ENCODE measurements at places on chromosomes 4 and X.
A peak's percentile ranks its signal among the peaks of the same experiment; 100 is the strongest.

GRCh38 chr4:152408514-152409327 is 127.2 kb downstream of the FBXW7 start:
- DNase-seq, result no peak

- no peak for DNase-seq
These were observed 38.3 kb downstream of the NOCT start for GRCh38 chr4:139053909-139054308.

DNA sequence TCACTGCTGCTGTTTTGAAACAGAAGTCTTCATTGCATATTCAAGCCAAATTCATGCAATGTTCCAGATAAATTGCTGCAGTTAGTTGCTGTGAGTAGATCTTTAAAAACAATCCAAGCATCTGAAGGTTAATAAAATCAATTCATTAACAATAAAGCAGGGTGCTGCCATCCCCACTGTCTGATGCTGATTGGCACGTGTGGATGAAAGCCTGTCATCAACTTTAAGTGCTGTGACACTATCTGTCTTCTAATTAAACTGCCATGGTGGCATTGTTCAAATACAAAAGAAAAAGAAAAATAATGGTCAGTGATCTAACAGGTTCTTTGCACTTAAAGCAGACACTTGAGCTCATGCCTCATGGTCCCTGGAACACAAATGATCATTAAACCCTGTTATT is 63.0 kb upstream of the MND1 start:
- DNase-seq, result no peak

DNA sequence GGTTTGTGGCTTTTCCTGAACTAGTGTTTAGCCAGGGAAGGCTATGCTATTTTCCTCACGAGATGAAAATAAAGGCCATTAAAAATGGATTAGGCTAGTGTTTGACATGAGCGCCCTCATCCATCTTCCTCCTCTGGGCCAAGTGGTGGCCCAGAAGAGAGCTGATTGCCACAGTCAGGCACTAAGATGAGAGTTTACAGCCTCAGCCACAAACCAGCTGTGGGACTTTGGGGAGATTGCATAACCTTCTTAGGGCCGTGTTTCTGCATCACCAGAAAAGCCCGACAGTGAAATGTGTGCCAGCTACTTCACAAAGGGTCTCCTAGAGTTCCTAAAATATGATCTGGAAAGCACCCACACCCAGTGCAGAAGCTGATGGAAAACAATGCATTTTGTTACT is 42.3 kb upstream of the LNX1 start:
- DNase-seq, result no peak

- no peak for DNase-seq
These were observed 86.0 kb upstream of the WWC2 start for GRCh38 chr4:183012879-183013729.

- DNase-seq, result no peak
These were observed 47.0 kb downstream of the KLHL15 start for GRCh38 chrX:23980011-23980441.

DNA sequence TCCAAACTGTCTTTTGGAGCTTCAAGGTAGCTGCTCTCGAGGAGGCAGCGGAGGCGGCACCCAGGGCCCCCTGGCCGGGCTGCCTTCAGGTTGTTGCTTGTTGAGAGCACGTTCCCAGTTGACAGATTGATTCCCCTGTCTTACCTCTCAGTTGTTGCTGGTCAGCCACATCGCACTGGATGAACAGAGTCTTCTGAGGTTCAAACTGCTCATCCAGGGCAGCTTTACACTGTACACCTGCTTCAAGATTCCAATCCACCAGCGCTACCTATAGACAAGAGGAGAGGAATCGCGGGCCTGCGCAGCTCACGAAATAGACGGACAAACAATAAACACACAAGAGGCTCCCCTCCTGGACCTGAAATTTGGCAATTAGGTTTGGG is 497 bp downstream of the HPGD start:
- DNase-seq, result peak; percentile 35

DNA sequence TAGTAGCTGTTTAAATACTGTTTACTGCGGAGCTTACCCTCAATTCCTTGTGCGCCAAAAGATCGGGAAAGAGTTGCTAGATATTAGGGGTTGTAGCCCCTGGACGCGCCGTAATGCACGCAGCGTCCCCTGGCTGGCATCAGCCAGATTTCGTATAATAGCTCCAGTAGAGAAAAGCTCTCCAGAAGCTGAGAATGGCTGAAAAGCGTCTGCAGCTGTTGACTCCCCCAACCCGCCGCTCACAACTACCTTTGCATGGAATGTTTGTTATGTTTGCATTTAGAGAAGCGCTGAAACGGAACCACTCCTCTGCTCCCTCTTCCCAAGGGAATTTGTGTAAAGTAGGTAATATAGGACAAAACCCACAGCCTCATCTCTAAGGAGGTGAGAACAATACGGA is 3.7 kb downstream of the DOCK11 start:
- DNase-seq, result no peak

DNA sequence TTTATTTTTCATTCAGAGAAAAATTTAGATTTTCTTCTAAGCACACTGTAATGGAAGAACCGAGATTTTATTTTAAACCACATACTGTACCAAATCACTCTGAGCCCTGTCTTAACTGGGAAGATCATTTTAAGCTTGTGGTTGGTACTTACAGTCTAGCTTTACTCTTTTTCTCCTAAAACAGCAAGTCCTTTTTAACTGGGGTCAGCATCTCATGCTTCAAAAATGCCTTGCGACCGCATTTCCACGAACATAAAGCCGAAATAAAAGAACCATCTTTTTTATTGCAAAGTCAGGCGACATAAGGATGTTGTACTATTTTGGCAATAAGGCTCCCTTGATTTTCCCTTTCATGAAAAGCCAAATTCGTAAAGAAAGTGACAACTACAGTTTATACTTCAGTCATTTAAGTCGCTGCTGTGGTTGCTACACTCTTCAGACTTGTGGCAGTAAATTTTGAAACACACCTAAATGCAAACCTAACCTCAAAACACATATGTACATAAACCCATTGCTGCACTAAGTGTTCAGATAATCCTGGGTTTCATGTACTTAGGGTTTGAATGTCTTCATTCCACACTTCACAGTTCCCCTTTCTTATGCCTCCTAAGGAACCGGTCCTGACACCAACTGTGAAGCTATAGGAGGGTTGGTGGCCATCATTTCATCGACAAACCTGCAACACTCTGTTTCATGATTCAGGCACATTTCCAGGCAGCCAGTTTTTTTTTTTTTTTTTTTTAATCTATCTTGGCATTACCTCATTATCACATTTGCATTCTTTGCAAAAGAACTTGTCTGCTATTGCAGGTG is 3.0 kb downstream of the STOX2 start:
- no peak for DNase-seq

DNA sequence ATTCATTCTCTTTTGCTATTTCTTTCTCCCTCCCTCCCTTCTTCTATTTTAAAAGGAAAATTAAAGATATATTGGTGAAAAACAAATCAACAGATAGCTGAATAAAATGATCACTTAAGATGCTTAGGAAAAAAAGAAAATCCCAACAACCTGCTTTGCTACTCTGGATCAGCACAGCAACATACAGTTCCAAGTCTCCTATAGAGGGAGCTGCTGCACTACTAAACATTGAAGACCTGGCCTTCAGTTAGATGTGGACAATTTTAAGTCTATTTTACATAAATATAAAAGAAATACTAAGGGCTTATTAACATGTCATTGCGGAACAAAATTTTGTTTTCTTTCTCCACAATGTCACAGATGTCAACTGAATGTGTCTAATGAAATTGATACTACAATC is 226.4 kb downstream of the MAGEB5 start:
- DNase-seq, result no peak

- DNase-seq, result no peak
These were observed 112.4 kb downstream of the PSAPL1 start for GRCh38 chr4:7322166-7322991.

- no peak for DNase-seq
These were observed 188.7 kb upstream of the AADAT start for GRCh38 chr4:170278460-170278859.

DNA sequence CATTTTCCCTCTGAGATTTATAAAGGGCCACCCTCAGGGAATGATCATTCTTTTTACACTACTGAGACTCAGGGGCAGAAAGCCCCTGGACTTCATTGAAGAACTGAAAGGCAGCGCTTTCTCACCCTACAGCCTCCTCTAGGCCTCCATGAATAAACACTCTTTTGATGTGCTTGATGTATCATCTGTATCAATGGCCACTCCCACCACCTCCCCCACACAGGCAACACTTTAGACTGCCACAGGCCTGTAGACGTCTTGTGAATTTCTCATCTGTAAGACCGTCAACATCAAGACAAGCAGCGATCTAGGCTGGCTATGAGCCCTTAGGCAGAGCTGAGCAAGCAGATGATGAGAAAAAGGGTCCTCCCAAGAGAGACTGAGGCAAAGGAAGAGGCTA is 123.2 kb downstream of the HUWE1 start:
- DNase-seq, result no peak

DNA sequence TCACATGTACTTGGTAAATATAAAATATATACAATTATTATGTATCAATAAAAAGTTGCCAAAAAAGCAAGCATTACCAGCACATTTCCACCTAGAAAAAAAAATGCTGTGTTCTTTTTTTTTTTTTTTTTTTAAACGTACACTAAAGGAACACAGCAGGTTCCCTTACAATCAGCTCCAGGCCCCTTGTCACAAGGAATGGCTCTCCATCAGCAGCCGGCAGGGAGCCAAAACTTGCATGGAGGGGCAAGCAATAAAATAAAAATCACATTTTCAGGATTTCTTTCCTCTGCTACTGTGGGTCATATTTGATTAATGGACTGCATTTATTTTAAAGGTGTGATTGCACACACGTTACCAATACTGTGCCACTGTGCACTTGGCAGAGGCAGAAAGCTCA is 460.3 kb downstream of the GPAT3 start:
- no peak for DNase-seq

- DNase-seq, result no peak
These were observed 52.4 kb downstream of the MTMR8 start for GRCh38 chrX:64342811-64343210.

DNA sequence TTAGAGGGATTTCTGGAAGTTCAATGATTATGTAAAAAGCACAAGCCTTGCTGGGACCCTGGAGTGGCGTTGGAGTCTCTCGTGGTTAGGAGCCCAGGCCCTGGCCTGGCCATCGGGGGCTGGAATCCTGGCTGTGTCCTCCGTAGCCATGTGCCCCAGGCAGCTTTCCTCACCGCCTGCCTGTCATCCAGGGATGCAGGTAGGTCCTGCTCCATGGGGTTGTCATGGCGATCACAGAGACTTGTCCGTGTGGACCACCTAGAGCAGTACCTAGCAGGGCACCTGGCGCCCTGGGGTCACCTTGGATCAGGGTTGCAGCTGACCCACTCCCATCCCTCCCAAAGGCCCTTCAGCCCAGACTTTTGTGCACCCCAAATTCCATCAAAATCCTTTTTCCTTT is 30.2 kb upstream of the WFS1 start:
- DNase-seq, result no peak

- DNase-seq, result no peak
These were observed 257.0 kb upstream of the JADE1 start for GRCh38 chr4:128552586-128552907.

GRCh38 chr4:126223784-126224407 is 909.1 kb downstream of the FAT4 start:
- no peak for DNase-seq

- DNase-seq, result no peak
These were observed 434.3 kb upstream of the RASGEF1B start for GRCh38 chr4:81905971-81906370.

- no peak for DNase-seq
These were observed 848 bp upstream of the KCND1 start for GRCh38 chrX:48972220-48973164.

DNA sequence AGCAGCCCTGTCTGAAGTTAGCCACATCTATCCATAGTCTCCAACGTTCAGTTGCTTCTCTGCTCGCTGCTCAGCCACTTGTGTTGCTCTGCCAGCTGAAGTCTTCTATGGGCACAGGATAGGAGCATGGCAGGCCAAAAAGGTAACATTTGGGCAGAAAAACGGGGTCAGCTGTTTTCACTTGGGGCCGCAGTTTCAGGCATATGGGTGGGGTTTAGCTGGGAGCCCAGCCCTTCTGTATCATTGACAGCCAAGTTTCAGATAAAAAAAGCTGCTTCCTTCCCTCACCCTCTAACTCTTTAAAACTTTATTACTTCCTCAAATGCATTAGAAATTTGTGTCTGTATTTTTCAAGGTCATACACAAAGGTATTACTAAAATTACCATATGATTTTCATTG is 18.4 kb upstream of the MANBA start:
- DNase-seq, result no peak

GRCh38 chr4:79445371-79445781 is 37.3 kb upstream of the GK2 start:
- no peak for DNase-seq

DNA sequence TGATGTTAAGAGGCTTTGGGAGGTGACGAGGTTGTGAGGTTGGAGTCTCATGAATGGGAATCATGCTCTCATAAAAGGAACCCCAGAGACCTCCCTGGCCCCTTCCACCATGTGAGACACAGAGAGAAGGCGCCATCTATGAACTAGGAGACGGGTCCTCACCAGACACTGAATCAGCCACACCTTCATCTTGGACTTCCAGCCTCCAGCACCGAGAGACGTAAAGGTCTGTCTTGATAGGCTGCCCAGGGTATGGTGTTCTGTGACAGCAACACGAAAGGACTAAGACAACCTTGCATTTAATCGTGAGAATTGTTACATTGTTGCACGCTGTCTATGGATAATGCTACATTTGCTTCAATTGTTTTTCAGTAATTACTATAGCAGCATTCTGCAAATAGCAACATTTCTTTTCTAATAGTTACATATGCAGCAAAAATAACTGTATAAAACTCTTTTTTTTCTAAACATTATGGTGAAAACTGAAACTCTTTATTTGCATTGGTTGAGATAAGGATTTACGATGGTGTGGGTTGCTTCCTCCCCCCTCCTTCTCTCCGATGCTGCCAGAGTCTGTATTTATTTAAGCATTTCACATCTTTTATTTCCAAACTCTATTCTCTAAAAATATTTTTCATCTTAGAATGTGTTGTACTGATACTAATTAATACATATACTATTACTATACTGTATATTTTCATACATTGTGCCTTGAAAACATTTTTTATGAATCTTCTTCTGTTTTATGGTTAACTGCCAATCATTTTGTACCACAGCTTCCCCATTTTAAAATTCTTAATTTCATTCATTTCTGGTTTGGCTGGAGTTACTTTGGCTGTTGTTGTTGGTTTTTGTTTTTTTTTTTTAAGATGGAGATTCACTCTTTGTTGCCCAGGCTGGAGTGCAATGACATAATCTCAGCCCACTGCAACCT is 26.4 kb upstream of the AKAP17A start:
- DNase-seq, result peak; percentile 15

- no peak for DNase-seq
These were observed 905.0 kb downstream of the RAB28 start for GRCh38 chr4:12579172-12579571.

DNA sequence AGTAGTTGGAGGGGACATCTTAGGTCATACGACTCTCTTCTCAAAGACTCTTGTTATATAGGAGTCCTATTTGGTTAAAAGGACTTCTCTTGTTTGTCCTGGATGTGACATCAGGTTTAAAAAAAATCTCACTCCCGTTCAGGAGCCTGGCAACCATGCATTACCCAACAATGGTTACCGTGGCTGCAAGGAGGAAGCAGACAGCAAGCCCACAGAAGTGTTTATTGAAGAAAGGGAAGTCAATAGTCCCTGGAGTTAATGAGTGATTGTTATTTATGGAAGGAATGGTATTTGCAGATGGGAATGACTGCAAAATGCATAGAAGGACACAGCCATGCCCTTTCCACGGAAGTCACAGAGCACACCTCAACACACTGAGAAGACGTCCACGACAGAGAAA is 75.9 kb upstream of the ENPP6 start:
- DNase-seq, result no peak

Data from activated CD4-positive, CD25-positive, alpha-beta regulatory T cell treated with anti-CD3 and anti-CD28 coated beads, Interleukin-2, amount 50 U/mL, for 72 hours (primary cell).